ENCODE measurements at places on chromosomes 7 and 10. TPM values are rescaled to one million over a fixed set of nuclear protein-coding genes. Genes with fewer than 3 reads are reported as not detected.

The NPY gene
- polyA plus RNA-seq = not detected

The POP7 gene
- 25.9 TPM for polyA plus RNA-seq

The SPDYE16 gene
- polyA plus RNA-seq = 1.8 TPM

The ZNF853 gene
- 15.0 TPM for polyA plus RNA-seq

DNA sequence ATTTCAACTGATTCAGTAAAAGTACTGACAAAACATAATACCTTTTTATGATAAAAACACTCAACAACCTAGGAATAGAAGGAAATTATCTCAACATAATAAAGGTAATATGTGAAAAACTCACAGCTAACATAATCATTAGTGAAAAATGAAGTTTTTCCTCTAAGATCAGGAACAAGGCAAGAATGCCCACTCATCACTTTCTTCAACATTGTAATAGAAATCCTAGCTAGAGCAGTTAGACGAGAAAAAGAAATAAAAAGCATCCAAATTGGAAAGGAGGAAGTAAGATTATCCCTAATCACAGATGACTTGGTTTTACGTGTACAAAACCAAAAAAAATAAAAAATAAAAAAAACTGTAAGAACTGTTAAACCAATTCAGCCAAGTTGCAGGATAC, 58.6 kb downstream of the R3HCC1L start:
- no peak for DNase-seq

DNA sequence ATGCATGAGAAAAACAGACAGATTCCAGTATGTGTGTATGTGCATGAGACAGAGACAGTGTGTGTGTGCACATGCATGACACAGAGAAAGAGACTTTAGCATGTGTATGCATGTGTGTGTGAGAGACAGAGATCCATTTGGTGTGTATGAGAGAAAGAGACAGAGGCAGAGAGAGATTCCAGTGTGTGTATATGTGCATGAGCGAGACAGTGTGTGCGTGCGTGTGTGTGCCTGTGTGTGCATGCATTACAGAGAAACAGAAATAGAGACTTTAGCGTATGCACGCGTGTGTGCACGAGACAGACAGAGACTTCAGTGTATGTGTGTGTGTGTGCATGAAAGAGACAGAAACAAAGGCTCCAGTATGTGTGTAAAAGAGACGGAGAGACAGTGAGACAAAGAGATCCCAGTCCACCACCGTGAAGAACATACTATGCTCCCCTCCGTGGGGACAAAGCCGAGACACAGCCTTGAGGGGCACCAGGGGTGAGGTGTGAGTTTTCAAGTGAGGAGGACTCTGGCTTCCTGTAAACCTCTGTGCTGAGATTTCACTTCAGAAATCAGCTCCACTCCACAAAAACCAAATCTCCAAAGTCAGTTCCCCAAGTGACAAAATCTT, 188.9 kb downstream of the GRID1 start:
- no peak for DNase-seq

Measured in right renal cortex interstitium (tissue), 3 donors.